ENCODE measurements at places on chromosomes 7 and 10.

- no peak for DNase-seq
These were observed 65.7 kb downstream of the MYL10 start for GRCh38 chr7:101563198-101563901.

DNA sequence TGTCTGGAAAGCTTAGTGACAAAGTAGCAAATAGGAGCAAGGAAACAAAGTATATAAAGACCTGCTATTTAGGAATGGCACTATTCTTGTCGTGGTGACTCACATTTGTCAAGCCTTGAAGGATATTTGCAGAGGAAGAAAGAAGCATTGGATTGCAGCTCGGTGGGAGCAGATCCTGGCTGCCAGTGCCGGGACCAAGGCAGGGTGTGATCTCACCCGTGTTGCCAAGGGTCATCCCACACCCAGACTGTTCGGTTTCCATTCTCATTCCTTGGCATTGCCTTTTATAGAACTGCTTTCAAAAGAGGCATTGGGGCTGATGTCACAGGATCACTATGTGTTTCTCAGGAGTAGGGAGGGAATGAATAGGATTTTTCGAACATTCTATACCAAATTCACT is 176.2 kb downstream of the GALNT17 start:
- DNase-seq: no peak

DNA sequence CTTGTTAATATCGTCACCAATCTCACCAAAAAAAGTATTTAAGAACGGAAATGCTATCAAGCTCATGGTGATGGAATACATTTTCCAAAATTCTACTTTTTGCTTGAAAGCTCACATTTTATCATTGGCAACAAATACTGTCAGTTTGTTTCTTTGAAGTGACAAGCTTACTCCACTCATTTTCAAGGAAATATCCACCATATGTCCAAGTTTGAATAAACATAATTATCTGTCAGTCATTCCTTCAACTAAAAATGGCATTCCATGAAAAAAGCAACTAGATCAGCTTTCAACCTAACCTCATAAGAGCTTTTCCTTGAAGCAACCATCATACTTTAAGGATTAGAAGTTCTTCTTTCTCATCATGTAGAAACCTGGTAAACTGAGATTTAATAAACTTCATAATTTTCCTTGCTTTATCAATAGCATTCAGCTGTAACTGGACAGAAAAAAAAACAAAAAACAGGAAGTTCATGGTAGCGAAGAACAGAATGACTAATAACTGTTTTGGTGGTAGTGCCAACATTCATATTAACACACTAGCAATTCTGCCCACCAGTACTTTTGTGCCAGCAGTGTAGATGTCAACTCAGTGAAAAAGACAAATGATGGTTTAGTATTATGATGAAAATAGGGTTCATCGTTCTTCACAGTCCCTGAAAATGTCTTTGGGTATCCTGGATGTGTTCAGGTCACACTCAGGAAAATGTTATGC is 764.9 kb downstream of the GRM8 start:
- no peak for DNase-seq

GRCh38 chr10:109159351-109159750 is 764.0 kb downstream of the XPNPEP1 start:
- no peak for DNase-seq

DNA sequence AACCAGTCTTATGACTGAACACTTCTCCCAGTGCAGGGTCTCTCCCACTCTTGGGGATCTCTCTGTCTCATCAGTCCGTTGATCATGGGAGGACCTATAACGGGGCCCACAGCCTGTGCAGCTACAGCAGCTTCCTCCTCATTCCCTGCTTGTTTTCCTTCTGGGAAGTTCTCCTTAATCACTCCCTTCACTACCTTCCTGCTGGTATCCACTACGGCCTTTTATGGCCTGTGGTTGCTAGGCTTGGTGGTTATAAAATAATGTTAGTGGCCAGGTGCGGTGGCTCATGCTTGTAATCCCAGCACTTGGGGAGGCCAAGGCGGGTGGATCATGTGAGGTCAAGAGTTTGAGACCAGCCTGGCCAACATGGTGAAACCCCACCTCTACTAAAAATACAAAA is 3.5 kb upstream of the ZNF282 start:
- DNase-seq: no peak

DNA sequence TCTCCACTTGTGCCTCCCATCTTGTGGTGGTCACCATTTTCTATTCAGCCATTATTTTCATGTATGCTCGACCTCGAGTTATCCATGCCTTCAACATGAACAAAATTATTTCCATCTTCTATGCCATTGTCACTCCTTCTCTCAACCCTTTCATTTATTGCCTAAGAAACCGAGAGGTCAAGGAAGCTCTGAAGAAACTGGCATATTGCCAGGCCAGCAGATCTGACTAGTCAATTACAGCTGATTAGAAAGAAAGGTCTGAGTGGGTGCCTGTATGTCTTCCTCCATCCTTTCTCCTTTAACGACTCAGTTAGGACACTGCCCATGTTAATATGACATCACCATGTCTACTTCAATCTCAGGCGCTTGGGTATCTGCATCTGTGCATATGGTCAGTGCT is 4.6 kb downstream of the OR6B1 start:
- DNase-seq: no peak

DNA sequence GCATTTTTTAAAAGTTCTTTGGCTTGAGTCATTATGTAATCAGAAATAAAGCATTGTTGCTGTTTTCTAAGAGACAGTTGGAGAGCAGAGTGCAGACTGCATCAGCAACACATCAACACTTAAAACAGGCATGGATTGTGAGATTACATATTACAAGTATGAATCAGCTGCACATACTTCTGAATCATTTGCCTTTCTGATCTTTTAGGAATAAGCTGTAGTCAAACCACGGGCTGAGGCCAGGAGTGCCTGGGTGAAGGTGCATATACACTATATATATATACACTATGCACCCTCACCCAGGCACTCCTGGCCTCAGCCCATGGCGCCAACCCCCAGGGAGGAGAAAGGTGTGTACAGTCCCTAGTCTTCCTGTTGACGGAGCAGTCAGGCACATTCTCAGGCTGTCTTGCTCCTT is 52.4 kb upstream of the DLX6 start:
- peak; percentile 30 for DNase-seq

DNA sequence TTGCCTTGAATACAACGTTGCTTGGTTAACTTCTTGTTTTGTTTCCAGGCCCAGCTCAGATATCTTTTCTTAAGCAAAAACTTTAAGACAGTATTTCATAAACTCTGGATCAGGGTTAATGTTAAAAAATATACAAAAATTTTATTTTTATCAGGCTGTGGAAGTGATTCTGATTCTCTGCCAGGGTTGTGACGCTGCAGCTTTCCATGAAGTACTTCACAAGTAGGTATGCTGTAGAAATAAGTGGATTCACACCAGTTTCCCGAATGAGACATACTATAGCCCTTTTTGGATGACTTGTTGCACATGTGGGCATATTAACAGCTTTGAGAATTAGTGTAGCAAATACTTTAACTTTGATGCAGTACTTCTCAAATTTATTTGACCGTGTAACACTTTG is 70.1 kb downstream of the CDK14 start:
- DNase-seq: no peak

DNA sequence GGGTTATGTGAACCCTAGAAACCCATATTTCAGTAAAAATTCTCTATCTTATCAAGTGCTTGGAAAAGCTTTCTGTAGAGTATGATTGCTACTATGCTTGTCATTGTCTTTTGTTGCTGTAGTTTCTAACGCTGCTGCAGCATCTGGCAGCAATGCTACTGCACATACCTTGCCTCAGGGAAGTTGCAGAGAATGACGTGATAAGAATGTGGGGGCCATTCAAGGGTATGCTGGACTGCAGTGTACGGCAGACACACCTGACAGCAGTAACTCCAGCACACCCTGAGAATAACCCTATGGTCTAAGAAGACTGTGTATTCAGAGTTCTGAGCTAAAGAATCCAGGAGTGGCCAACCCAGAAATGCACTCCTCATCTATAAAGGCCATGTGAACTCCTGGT is 20.5 kb downstream of the TRIM4 start:
- DNase-seq: no peak

- DNase-seq: no peak
These were observed 28.1 kb upstream of the NCAPG2 start for GRCh38 chr7:158732494-158733219.

DNA sequence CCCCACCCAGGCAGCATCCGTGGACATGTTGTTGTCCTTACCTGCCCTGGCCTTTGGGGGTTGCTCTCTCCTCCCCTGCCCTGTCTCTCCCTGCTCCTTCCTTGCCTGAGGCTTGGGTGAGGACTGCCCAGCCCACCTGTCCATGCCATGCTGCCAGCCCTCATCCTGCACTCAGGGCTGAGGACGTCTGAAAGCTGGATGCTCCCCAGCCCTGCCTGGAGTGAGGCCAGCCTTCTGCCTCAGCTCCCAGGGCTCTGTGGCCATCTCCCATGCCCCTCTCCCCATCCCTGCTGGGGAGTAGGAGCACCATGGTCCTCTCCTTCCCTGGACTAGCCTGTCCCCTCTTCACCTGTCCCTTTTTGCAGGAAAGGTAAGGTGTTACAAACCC is 68.4 kb downstream of the RAMP3 start:
- no peak for DNase-seq

DNA sequence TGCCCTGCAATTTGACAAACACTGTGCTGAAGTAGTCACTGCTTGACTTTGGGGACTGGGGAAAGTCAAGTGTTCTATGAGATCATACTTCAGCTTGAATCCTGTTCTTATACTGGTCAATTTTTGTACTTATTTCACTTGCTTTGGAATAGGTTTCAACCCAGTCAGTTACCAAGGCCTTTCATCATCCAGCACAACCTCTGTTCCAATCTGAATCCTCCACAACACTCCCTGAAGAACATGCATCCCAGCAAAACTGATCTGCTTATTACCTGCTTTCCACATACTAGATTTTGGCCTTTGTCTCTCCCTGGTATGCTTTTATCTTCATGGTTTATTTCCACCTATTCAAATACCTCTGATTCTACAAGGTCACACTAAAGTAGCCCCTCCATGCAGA is 29.5 kb downstream of the DPY19L1 start:
- DNase-seq: no peak

GRCh38 chr10:125711110-125711750 is 8.3 kb upstream of the EDRF1 start:
- DNase-seq: no peak

DNA sequence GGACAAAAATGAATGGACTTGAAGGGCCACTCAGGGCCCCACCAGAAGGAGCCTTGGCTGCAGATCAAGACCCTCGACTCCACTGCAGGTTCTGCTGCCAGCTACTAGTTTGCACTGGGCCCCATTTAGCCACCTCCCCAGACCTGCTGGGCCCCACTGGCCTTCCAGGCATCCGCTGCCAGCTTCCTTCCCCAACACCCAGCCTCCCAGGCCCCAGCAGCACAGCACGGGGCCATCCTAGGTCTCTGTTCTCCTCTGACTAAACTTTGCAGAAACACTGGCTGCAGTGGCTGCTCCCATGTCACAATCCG is 277.4 kb upstream of the KLF14 start:
- DNase-seq: no peak

DNA sequence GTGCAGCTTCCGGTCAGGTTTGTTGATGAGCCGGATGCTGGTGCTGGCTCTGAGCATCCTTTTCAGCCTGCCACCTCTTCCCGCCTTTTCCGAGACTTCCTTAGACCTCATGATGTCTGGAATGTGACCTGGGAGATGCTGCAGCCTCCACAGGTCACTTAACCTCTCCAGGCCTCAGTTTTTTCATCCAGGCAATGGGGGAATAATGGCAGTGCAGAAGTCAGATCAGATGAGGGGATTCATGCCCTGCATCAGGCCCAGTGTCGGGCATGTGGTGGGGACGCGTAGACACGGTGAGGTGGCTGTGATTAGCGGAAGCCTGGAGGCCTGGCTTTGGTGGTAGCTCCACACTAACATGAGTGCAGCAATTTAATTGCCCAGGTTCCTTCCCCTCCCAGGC is 24.6 kb downstream of the PFKFB3 start:
- no peak for DNase-seq

- DNase-seq: no peak
These were observed 149.3 kb downstream of the ELFN1 start for GRCh38 chr7:1819259-1819841.

- no peak for DNase-seq
These were observed 35.5 kb upstream of the C1GALT1 start for GRCh38 chr7:7146837-7147236.

GRCh38 chr10:3389130-3389529 is 216.5 kb upstream of the PITRM1 start:
- DNase-seq: no peak

- peak; percentile 85 for DNase-seq
These were observed at the start of gene RBM33 for GRCh38 chr7:155644178-155644970. RBM33 (plus strand) TSS chr7:155644661; CDS start chr7:155644877, 216 bp downstream.

DNA sequence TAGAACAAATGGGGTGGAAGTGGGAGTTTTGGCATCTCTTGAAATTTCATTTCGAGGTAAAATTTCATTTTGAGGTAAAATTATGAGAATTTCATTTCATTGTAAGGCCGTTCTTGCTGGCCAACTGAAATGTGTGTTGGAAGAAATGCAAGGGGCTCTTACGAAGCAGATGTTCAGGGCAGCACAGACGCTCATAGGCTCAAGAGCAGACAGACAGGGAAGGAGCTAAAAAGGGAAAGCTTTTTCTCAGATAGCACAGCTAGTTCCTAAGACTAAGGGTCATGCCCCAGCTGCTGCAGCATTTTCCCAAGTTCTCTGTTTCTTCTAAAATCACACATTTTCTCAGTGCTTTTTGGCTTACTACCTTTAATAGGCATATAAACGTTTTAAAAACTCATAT is 65.1 kb upstream of the SFMBT2 start:
- DNase-seq: no peak
